Activated CD4-positive, CD25-positive, alpha-beta regulatory T cell treated with anti-CD3 and anti-CD28 coated beads, Interleukin-2, amount 50 U/mL, for 72 hours (primary cell): ENCODE measurements at places on chromosomes 6 and 20.
A peak's percentile ranks its signal among the peaks of the same experiment; 100 is the strongest.

- no peak for DNase-seq
These were observed 4.6 kb downstream of the SGK2 start for GRCh38 chr20:43563429-43563828.

- DNase-seq, result peak; percentile 85
These were observed 639 bp upstream of the GTPBP2 start for GRCh38 chr6:43629505-43630300.

GRCh38 chr6:156617941-156618340, 159.2 kb upstream of the ARID1B start:
- DNase-seq, result no peak

DNA sequence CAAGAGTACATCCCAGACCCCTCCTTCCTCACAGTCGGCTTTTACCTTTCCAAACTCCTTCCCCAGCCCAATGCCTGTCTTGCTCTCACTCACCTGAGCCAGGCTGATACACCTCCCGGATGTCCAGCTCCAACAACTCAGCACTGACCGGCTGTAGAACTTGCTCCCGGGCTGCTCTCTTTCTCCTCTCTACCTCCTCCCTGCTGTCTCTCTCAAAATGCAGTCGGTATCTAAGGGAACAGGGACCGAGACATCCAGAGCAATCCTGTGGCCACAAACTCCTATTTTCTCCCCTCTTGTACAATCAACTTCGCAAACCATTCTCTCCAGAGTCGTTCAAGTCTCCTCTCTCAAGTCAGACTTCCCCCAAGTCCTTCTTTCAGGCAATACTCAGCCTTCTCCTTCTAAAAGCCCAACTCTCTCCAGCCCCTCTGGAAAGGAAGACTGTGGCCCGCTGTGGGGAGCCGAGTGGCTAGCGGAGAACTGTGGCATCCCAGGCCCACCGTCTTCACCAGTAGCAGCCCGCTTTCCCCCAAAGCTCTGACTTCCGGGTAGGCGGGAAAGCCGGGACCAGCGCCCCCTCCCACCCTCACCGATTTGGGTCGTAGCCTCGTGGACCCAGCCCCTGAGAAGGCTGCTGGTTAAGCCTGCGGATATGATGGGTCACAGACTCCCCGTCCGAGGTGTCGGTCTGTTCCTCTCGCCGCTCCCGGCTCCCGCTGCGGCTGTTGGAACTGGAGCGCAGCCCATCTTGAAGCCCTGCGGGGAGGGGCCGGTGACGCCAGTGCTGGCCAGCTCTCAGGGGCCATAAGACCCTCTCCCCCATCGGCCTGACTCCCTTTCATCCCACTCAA, 1.1 kb downstream of the GNL1 start:
- DNase-seq, result no peak

DNA sequence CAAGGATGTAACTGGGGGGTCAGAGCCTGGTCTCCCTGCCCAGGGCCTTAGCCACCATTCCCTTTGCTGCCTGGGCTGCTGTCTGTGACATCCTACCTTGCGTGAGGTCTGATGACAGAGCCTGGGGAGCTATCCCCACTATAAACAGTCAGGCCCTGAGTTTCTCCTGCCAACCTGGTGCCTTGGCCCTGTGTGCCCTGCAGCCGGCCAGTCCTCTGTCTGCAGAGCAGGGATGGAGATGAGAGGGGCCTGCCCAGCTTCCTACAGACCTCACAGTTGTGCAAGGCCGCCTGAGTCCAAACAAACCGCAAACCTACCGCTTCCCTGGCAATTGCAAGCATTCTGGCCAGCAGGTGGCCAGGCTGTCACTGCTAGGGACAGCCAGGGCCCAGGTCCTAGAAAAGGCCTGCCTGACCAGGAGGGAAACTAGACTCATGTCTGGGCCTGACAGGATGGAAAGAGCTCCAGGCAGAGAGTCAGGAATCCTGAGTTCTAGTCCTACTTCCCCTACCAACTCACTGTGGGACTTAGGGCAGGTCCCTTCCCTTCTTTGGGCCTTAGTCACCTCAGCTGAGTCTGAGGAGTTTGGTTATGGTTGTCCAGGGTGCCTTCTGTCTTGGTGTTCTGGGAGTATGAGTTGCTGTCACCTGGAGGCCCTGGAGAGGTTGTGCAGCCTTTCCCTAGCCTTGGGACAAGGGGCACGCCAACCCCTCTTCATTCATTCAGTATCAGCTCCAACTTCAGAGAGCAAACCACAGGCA, 86.2 kb downstream of the VEGFA start:
- DNase-seq, result no peak

- DNase-seq, result no peak
These were observed 22.9 kb downstream of the BCAS4 start for GRCh38 chr20:50817776-50818172.

DNA sequence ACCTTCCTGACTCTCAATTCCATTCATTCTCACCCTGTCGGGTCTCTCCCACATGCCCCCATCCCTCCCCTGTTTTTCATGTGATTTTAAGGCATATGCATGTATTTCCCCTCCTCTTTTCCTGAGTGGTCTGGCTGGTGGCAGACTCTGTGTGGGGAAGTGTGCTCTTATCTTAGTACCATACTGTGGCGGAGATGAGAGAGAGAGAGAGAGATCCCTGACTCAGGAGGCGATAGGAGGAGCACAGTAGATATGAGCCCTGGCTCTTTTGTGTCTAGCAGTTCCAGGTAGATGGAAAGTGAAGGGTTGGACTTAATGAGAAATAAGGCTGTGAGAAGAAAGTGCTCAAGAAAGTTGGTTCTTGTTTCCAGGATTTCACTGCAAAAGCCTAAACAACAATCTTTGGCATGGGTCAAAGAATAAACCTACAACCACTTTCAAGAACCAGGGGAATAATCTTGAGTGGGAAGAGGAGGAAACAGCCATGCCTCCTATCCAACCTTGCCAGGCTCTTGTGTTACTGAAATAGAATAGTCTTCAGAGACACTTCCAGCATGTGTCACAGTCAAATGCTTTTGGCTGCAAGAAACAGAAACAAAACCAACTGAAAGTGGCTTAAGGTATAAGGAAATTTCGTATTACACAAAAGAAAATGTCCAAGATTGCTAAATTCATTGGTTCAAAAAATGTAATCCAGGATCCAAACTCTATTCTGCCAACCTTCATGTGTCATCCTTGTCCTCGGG, 123.8 kb upstream of the MYLIP start:
- DNase-seq, result no peak

DNA sequence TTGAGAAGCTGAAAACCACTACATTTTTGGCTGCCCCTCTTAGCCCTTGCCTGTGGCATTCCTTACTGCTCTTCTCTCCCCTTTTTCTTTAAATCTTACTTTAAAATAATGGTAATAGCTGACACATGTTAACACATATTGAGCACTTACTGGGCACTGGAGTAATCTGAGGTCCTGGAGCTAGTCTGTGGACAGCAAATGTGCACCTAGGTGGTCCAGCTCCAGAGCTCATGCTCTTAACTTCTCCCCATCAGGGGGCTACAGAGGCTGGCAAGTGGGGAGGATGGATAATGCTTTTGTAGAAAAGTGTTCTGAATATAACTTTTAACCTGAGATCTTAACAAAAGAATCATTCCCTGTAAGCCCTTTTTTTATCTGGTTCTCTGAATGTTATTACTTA, 74.8 kb downstream of the ADGRB3 start:
- no peak for DNase-seq

DNA sequence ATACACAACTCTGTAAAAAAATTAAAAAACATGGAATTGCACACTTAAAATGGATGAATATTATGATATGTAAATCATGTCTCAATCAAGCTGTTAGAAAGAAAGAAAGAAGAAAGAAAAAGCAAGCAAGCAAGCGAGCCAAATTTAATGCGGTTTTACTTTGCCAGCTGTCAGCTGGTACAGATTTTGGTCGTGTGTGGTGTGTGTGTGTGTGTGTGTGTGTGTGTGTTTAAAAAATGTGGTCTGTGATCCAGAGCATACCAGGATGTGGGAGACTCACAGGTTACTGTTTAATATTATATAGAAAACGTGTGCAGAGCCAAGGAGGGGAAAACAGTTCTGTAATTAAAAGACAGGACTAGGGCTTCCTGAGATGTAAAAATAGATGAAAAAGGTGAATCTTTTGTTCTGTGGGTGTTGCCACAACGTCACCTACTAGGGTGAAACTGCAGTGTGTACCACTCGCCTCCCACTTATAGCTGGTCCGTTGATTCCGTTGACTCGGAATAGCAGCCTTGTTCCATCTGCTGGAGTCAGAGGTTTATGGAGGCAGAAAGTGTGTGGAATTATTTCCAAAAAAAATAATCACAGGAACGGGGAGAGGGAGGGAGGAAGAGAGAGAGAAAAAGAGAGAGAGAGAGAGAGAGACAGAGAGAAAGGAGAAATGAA, 197.7 kb downstream of the BCAS1 start:
- no peak for DNase-seq

GRCh38 chr6:82878812-82879211, 186.8 kb downstream of the UBE3D start:
- DNase-seq, result no peak

DNA sequence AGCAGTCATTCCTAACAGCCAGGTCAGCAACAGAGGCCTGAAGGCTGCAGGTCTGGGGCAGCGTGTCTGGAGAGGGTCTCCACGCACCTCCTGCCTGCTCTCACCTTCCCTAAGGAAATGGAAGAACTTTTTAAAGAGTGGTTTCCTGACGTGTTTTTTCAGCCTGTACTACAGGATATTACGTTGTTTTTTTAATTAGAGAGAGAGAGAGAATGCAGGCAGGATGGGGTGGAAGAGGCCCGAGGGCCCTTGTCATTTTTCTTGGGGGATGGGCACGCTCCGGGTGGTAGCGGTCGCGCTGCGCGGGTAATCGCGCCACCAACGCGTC, 2.1 kb downstream of the DLL1 start:
- no peak for DNase-seq

DNA sequence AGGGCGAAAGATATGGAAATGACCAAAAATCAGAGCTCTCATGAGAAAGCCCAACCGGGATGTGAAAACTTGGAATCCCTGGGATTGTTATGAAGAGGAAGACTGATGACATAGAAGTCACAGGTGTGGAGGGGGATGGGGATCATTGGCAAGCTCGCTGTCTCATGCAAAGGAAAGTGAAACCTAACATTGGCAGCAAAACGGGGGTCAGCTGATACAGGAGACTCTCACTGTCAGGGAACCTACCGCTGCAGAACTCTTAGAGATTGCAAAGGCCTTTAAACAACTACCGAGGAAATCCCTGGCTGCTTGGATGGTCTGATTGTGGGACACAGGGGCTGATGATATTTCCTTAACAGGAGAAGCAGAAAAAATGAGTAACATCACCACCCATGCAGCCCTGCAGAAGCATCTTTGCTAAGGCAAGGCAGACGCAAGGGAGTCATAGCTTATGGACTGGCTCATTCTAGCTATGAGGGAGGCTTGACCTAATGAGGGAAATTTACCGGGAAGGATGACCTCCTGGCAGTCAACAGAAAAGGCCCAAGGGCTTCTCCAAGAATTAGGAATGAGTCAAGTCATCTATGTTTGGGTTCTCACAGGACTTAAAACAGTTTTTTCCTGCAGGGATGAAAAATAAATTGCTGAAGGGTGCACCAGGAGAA, 7.0 kb downstream of the MUC21 start:
- no peak for DNase-seq

DNA sequence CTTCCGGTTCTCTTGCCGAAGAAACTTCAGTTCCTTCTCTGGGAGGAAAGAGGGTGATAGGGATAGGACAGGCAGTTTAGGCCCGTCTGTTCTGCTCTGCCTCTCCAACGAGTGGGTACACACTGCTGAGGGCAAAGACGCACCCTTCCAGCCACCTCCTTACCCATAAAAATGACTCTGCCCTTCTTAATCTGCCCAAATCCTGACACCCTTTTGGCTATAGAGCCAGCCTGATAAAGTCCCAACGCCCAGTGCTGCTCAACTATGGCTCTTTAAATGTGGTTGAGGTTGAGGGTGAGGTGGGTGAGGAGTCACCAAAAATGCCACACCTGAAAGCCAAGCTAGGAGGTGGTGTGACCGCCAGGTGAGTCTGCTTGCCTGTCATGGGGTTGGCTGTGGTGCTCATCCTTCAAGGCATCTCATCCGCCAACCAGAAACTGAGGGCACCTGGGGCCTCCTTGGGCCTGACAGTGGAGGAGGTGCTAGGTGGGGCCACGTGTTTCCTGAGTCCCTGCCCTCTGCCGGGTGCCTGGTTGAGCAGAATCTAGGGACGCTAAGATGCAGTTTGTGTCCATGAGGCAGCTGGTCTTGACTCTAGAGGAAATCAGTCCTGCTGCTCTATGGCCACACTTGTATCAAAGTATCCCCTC, 16.3 kb downstream of the CCDC167 start:
- DNase-seq, result no peak

GRCh38 chr6:138389551-138389950, 11.8 kb downstream of the SMIM28 start:
- no peak for DNase-seq

DNA sequence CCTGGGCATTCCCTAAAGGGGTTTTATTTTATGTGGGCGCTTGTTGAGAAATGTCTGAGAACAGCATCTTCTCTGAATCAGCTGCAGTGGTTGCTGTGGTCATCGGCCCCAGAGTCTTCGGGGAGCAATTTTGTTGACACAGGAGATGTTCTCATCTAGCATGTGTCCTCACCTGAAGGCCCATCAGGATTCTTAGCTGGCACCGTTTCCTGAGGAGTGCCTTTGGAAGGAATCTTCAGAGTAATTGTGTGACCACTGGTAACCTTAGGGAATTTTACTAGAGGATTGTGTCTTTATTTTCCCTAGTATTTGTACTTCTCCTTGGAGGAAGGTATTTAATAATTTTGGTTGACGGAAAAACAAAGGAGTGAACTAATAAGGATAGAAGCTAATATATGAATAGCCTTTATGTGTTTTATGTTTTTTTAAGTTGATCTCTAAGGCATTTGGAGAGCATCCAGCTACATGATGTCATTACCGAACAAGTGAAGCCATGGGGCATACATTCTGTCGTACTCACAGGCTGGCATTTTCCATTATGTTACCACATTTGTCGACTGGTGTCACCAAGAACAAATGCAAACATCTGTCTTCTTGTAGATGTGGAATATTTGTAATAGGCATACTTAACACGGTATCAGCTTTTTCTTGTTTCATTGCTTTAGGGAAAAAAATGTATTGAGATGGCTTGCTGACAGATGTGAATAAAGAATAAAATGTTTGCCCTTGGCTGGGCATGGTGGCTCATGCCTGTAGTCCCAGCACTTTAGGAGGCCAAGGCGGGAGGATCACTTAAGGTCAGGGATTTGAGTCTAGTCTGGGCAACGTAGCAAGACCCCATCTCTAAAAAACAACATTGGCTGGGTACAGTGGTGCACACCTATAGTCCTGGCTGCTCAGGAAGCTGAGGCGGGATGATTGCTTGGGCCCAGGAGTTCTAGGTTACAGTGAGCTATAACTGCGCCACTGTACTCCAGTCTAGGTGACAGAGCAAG, 41.9 kb downstream of the TULP4 start:
- DNase-seq, result no peak

DNA sequence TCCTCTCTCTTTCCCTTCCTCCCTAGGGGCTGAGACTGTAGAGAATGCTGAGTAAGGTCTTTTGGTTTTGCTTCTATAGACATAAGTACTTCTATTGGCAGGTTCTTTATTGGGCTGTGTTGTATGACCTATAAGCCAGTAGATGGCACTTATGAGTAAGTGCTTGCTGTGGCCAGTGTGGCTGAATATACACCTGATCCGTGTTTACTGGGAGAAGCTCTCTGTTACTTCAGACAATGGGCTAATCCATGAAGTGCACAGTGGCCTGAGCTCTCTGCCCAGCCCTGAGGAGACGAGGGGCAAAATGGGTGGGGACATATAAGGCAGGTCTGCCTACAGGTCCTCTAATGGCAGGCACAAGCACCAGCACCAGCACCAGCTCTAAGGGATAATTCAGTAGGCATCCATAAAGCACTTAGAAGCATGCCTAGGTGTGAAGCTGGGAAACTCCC, 610.3 kb downstream of the RNF144B start:
- DNase-seq, result no peak

GRCh38 chr6:33787346-33787953, 1.5 kb downstream of the LEMD2 start:
- no peak for DNase-seq
